ENCODE measurements at places on chromosomes 11 and 22.

DNA sequence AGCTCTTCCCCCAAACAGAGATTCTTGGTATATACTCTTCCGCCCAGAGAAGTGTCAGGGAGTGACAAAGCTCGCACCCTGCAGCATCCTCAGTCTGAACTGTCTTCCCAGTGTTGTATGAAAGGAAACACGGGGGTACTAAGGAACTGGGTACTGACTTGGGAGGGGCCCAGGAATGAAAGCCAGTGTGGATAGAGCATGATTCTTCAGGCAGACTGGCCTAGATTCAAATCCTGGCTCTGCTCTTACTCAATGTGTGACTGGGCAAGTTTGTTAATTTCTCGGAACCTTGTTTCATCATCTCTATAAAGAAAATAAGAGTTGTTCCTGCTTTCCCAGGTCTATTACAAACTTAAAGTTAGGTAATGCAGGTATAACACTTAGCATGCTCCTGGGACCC, 266.0 kb upstream of the NARS2 start:
- DNase-seq, result no peak

DNA sequence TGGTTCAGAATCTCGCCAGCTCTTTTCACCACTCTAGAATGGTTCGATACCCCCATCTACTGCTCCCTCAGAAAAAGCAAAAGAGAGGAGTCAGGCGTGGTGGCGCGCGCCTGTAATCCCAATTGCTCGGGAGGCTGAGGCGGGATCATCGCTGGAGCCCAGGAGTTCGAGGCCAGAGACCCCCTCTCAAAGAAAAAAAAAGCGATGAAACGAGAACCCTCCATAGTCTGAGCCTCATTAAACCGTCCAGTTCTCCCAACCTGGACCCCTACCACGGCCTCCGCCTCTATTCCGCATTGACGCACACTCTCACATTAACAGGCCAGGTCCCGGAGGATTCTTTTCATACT, 439 bp downstream of the SPA17 start:
- no peak for DNase-seq

DNA sequence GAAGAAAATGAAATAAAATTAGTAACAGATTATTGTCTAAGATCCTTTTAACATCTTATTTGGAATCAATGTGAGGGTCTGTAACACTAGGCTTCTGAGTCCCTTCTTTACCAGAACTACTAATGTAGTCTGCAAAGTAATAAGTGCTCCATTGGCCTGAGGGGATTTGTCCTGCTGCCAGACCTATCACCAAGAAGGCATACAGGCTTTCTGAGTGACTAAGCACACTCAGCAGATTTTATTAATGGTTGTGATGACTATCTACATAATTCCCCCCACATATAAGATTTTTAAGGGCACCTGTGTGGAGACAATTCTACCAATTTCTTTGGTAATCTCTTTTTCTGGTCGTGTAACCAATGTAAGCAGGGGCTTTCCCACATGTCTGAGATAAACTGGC, 365.0 kb upstream of the FAT3 start:
- no peak for DNase-seq

- no peak for DNase-seq
These were observed 11.1 kb upstream of the CBX6 start for GRCh38 chr22:38882972-38883622.
